Hypothalamus (tissue), 51 donors: ENCODE measurements at places on chromosomes 12 and 14.

- DNase-seq, result no peak
Observed at GRCh38 chr14:64580467-64580866, 30.7 kb downstream of the PPP1R36 start.

DNA sequence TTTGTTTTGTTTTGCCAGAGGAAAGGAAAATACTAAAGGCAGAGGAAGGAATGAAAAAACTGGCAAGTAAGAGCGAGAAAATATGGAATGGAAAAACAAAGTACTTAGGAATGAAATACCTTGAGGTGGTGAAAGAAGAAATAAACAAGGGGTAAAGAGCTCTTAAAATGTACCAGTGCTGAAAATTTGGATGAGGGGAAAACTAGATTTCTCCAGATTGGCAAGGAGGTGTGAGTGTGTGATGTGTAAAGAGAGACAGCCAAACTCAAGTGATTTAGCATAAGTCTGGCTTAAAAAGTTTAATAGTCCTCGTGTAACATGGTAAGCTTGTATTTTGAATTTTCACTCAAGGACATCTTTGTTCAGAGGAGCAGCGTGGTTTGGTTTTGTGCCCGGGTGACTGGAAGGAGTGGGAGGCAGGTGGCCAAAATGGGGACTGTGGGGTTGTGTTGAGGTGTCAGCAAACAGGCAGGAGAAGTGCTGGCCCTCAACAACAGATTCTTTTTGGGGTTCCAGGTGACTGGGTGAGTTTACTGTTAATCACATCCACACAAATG is 102.7 kb downstream of the DACT1 start:
- peak; percentile 35 for DNase-seq

DNA sequence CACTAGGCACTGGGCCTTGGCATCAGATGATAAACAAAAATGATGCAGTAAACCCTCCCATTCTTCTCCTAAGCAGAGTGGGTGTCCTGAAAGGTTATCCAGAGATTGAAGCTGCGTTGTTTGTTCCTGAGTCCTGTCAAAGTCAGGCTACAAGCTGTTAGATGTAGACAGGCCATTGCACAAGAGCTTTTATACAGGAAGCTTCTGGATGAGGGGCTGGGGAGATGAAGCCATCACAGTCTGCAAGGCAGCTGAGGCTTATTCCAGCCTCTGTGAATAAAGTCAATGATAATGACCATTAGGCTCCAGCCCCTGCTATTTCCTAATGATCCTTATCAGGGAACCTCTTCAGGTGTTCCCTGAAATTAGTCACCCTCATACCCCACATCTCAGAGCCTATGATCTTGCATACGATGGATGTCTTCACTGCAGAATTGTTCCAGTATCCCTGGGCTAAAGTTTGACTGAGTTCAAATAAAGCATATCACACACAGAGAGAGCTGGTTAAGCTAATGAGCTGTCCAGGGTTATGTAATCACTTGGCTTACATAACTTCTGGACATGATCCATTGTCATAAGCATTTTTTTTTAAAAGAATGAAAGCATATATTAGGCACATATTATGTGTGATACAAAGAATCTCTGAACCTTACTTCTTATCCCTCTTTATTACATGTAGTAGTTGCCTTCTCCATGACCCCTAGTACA is 337.1 kb upstream of the OR4E1 start:
- no peak for DNase-seq

DNA sequence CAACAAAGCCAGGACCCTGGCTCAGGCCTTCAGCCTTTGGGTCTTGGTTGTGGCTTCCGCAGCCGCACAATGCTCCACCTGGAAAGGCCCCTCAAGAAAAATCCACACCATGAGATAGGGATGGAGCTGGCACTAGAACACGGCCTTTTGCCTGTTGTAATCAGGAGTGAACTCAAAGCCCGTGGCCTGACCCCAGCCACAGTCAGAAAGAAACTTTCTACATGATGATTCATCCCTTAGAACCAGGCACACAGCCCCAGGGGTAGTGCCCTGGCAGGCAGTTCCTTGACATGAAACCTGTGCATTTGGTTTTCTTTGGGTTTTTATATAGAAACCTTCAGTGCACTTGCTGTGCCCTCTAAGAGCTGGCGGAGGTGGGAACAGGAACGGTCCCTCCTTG is 5.1 kb downstream of the CLMN start:
- DNase-seq, result no peak

DNA sequence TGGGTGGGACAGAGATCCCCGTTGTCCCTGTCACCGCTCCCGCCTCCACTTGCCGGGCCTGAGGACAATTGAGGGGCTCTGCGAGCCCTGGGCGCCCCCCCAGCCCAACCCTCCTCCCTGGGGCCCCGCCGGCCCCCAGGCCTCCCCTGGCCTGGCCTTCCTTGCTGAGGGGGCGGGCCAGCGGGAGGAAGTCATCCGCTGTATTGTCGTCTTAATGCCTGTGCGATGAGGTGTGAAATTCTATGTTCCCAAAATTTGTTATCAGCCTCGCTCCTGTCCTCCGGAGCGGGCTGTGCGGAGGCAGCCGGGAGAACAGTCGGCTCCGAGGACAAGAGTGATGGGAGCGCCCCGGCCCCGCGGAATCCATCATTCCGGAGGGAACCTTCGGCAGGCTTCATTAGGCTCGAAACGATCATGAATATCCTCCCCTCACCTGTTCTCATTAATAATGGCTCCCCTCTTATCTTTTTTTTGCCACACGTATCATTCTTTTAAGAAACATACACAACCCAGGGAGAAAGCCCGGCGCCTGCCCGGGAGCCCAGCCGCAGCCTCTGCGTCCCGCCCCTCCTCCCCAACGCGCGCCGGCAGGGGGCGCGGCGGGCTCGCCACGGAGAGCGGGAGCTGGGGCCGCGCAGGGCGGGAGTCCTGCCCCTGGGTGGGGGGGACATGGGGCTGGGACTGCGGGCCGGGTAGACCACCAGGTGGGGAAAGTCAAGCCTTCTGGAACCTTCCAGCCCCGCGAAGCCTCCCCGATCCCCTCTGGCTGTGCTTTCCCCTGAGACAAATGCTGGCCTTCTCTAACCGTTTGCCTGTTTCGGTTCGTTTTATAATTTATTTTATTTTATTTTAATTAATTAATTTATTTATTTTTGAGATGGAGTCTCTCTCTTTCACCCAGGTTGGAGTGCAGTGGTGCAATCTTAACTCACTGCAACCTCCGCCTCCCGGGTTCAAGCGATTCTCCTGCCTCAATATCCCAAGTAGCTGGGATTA is 17.1 kb upstream of the DLK1 start:
- DNase-seq, result no peak

DNA sequence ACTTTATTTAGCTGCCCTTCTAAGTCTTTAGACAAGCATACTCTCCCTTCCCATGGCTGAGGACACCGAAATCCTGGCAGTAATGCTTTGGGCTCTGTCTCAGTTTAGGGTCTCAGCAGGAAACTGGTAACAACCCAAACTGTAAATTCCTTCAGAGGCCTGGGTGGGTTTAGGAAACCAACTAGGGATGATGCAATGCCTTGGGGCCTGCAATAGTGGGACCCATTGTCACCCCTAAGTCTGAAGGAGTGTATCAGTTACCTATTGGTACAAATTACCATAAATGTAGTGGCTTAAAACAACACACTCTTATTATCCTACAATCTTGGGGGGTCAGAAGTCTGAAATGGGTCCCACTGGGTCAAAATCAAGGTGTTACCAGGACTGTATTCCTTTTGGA is 36.0 kb downstream of the DHRS2 start:
- no peak for DNase-seq

GRCh38 chr12:79842630-79843029 is 92.3 kb downstream of the PPP1R12A start:
- DNase-seq, result no peak

DNA sequence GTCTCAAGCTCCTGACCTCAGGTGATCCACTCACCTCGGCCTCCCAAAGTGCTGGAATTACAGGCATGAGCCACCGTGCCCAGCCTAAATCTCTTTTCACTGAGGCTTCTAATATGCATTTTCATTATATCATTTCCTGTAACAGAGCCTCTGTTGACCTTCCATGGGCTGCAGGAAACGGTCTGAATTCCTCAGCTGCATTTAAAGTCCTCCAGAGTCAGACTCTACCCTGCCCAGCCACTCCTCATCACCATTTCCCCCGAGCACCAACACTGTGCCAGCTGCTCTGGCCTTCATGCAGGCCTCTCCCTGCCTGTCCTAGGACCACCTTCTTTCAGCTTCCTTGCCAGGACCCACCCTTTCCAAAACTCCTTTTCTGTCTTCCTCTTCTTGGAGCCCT is 9.8 kb upstream of the NFKBIA start:
- no peak for DNase-seq

DNA sequence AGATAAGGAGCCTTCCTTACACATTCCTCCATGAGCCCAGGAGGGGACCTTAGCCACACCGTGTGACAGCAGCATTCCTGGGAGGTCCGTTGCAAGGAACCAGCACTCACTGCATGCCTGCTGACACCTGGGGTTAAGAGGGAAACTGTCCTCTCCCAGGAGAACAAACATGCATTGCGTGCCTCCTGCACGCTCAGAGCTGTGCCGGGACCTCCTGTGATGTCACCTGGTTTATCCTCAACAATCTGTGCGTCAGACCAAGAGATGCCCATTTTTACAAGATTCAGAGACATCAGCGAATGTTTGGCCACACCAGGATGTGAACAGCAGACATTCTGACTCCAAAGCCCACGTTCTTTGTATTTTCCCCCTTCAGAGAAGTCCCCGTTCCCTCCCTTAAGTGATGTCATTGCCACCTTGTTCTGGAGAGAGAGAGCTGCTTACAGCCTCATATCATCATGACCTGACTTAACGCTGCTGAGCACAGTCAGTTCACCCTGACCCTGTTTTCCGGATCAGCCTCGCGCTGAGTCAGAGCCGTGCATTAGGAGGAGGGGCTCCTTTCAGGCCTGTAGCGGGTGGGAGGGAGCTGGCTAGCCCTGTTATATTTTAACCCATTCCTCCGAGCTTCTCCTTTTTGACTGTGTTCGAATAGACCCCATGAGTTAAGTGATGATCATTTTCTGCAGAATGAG is 36.2 kb downstream of the TMEM120B start:
- no peak for DNase-seq

- no peak for DNase-seq
Observed at GRCh38 chr12:29228474-29229157, 79.5 kb downstream of the FAR2 start.

DNA sequence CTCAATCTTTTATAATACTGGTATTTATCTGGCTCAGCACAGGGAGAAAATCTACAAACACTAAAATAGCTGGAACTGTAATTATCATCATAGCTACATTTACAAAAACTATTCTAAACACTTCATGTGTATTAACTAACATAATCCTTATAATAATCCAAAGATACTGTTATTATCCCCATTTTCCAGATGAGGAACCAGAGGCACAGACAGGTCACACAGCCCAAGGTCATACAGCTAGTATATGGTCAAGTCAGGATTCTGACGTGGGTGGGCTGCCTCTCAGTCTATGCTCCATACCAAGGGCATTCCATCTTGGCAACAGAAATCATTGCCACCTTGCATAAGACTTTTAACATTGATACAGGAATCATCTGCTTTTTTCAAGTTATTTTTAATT is 11.4 kb downstream of the FERMT2 start:
- DNase-seq, result no peak

DNA sequence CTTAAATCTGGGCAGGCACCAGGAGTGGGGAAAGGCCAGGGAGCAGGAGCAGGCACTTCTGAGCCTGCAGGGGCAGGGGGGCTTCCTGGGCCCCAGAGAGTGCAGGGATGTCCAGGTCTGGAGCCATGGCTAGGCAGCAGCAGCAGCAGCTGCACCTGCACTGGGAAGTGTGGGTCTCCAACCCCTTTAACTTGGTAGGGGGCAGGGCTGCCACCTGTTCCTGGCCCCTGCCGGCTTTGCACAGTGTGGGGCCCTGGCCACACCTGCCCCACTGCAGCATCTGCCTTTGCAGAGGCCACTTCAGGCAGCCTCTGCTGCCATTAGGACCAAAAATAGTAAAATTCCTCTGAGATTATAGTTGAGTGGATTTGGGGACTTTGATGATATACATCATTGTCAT is 138.5 kb downstream of the SLC16A7 start:
- DNase-seq, result no peak

DNA sequence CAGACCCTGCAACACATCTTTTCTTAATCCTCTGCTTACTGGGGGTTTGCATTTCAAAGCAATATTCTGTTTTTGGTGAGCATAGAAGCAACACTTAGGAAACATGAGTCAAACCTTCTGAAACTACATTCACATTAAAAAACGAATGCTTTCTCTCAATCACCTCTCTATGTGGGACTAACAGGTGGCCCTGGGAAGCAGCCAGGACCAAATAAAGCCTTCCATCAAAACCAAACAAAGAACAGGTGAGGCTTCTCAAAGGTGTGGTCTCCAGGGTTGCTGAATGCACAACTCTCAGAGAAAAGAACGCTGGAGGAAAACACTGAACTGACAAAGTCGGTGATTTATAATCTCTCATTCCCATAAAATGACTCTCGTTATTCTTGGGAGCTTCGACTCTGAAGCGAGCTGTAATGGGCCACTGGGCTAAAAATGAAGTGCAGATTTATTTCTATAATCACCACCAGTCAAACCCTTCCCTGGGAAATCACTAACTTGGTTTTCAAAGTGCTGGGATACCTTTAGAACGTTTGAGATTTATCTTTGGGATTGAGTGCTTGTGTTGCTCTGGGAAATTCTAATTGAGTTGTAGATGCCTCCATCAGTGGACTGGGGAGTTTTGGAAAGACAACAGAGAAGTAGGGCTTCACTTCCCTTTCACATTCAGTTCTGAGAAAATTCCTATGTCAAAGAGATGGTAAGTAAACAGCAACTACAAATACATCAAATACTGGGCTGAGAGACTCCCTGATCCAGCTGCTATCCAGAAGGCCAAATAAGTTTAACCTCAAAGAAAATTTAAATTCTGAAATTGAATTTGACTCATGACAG is 262.0 kb upstream of the TMPO start:
- DNase-seq, result no peak

DNA sequence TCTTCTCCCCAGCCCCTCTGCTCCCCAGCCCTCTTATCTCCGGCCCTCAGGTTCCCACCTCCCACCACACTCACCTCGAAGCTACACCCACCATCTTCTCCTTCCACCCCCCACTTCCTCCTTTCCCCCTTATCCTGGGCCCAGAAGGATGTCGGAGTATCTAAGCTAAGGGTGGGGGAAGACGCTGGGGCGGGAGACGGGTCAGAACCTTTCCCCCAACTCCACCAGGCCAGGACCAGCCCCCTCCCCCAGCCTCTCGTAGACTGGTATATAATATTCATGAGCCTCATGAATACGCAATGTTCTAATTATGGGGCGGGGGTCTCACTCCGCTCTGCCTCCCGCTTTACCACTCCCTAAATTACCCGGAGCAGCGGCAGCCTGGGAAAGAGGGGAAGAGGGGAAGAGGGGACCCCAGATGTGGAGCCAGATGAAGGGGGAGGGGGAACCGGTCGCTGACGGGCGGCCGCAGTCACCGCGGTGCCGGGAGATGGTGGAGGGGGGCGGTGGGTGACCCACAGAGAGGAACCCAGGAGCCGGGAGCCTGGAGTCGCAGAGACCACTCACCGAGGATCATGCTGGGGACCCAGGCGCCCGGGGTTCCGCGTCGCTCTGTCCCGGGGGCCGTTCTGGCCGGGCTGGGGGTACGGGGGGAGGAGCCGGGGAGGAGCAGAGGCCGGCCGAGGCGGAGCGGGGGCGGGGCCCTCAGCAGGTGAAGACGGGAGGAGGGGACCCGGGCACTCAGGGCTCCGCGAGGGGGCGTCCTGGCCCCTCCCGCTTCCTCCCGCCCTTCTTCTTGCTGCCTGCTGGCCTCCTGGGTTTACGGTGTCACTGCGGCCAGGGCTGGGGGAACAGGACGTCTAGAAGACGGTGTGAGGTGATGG is 6.4 kb upstream of the ZNF385A start:
- no peak for DNase-seq
